ENCODE measurements at places on chromosomes 6 and 20.
A peak's percentile ranks its signal among the peaks of the same experiment; 100 is the strongest.

- DNase-seq, result no peak
Measured at GRCh38 chr6:44156494-44157151, 2.0 kb upstream of the CAPN11 start.

GRCh38 chr6:132357120-132357519 is 44.2 kb downstream of the MOXD1 start:
- DNase-seq, result no peak

DNA sequence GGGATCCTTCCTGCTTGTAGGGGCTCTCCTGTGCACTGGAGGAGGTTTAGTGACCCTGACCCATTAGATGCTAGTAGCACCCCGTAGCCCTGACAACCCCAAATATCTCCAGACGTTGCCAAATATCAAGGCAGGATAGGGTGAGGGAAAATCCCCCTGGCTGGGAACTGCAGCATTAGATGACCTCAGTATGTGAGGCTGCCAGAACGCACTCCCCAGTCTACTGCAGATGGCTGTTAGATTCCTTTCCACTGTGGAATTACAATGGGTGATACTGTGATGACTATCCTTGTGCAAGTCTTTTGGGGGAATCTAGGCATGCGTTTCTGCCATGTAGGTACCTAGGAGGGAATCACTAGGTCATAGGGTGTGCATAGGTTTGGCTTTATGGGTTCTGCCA is 226.3 kb upstream of the KCNG1 start:
- no peak for DNase-seq

DNA sequence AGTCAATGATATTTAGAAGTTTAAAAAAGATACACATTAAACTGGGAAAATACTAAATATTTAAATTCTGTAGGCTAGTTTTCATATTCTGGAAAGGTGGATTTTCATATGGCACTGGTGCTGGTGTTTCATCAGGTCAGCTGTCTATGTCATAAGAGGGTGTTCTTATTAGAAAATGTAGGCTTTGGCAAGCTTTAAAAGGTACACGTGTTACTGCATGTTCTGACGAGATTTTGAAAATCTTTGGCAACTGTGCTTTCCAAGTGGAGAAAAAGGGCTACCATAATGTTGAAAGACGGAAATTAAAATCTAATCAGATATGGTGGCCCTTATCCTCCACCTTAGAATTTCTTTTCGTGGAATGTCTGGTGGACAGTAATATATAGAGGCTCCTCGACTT is 30.0 kb downstream of the SLC22A3 start:
- no peak for DNase-seq

GRCh38 chr20:59258221-59258621 is 42.2 kb upstream of the EDN3 start:
- no peak for DNase-seq

DNA sequence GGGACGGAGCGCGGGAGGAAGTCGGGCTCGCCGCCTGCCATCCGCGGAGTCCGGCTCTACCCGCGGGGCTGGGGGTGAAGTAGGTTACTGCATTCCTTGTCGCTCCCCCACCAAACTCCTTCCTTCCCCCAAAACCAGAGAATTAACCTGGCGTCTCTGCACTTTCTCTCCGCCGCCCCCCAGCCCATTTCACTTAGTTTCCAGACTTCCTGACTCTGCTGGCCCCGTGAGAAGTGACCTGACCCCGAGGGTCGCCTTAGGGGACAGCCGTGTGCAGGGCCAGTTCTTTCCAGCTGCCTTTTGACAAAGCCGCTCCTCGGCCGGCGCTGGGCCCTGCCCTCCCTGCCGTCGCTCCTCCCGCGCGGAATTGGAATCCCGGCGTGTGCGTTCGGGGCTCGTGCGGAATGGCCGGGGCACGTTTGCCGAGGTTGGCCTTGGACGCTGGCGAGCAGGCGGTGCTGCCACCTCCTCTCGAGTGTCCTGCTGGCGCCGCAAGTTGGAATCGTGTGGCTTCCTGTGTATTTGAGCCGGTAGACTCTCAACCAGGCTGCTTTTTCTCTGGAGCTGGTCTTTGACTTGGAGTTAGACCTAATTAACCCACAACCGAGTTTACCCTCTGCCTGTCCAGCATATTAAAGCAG is 650 bp downstream of the DCBLD1 start:
- DNase-seq, result peak; percentile 33

DNA sequence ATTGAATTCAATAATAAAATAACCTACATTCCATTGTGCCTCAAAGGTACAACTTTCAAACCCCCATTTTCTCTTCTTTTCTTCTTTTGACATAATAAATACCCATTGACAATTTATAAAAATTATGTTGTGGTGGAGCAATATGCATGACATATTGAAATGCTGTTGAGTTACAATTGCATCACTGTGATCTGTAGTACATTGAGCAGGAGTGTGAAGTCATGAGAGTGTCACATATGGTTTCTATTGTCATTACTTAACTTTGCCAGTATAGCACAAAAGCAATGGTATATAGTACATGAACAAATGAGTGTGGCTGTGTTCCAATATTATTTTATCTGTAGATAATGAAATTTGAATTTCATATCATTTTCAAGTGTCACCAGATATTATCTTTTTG is 441.3 kb downstream of the GJA1 start:
- no peak for DNase-seq

DNA sequence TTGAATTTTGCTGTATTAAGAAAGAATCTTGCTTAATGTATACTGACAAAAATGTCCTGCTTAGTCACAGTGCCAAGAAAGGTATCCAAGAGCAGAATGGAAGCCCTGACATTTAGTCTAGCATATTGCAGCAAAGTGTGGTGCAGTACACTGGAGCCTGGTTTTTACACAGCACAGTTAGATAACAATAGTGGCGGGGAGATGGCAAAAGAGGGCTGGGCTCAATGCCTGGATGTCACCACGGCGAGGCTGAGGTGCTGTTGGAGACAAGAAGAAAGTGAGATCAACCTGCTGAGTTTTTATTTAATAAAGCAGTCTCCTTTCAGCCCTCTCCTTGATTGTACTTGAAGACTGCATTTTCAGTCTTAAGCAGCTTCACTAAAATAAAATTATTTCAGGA is 426.0 kb downstream of the LMBRD1 start:
- DNase-seq, result no peak

GRCh38 chr6:23977706-23978105 is 148.3 kb upstream of the NRSN1 start:
- no peak for DNase-seq

DNA sequence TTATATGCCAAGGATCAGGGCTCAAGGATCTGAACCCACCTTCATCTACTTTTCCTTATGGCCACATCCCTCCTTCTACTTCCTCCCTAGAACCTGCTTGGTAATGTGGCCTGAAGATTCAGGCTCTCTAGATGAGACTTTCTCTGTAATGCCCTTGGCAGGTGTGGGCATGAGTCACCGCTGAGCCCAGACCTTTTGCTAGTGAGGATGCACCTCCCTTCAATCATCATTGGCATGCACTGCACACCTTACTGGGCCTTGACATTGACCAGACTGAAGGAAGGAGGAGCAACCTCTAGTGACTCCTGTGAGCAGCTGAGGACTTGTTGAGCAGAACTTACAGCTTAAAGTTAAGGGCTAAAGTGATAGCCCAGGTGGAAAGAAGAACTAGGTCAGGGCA is 405.3 kb downstream of the MAFB start:
- DNase-seq, result no peak

DNA sequence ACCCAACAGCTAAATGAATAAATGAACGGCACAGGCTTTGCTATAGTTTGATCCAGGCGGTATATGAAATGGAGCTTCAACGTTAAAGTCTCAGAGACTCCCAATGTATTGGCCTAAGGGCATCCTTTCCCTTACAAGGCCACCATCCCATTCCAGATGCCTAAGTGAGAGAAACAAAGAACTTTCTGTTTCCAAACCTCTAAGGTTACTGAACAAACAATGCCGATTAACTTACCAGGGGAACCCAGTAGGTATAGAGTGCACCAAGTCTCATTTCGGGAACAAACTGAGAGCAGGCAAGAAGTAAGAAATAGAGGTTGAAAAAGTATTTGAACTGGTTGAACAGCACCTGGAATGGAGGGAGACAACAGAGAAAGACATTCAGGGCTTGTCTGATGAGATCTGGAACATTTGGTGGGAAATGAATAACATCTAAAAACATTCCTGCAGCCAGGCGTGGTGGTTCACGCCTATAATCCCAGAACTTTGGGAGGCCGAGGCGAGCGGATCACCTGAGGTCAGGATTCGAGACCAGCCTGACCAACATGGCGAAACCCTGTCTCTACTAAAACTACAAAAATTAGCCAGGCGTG is 42.5 kb downstream of the ATP9A start:
- DNase-seq, result no peak

DNA sequence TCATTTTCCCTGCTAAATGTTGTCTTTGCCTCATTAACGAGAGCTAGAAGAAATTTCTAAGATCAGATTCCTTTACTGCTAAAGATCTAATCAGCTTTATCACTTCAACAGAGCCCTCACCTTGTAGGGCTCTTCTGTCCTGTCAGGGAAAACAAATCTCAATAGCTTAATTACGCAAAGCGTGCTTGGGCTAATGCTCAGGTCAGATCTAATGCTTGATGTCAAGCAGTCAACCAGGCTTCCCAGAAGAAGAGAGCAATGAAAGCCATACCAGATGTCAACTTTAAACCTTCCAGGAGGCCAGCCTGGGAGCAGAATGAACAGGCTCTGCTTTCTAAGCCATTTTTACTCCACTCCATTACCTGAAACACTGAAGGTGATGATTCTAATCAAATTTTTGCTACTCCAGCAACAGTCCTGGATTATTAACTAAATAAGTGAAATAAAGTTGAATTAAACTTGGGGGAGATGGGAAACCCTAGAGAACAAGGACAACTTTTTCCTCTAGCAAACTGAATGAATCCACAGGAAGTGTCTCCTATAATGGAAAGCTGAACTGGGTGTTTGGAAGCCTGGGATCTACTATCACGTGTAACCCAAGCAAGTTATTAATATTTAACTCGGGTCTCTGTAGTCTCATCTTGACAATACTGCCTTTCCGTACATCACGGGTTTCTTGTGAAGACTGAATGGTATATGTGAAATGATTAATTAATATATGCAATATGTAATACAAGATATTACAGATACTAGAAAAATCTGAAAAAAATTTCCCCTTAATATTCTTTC is 273.7 kb downstream of the PTPRK start:
- no peak for DNase-seq

DNA sequence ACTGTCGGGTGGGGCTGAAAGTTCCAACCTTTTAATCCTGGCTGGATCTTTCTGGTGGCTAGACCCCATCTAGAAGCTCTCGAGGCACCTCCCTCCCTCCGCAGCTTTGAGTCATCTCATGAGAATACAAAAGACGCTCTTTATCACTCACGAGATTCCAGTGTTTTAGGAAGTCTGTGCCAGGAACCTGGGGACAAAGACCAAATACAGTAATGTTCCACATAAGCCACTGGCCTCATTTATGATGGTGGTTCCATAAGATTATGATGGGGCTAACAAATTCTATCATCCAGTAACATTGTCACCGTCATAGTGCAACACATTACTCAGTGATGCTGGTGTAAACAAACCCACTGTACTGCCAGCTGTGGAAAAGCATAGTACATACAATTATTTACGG is 48.7 kb downstream of the NCOA7 start:
- no peak for DNase-seq

DNA sequence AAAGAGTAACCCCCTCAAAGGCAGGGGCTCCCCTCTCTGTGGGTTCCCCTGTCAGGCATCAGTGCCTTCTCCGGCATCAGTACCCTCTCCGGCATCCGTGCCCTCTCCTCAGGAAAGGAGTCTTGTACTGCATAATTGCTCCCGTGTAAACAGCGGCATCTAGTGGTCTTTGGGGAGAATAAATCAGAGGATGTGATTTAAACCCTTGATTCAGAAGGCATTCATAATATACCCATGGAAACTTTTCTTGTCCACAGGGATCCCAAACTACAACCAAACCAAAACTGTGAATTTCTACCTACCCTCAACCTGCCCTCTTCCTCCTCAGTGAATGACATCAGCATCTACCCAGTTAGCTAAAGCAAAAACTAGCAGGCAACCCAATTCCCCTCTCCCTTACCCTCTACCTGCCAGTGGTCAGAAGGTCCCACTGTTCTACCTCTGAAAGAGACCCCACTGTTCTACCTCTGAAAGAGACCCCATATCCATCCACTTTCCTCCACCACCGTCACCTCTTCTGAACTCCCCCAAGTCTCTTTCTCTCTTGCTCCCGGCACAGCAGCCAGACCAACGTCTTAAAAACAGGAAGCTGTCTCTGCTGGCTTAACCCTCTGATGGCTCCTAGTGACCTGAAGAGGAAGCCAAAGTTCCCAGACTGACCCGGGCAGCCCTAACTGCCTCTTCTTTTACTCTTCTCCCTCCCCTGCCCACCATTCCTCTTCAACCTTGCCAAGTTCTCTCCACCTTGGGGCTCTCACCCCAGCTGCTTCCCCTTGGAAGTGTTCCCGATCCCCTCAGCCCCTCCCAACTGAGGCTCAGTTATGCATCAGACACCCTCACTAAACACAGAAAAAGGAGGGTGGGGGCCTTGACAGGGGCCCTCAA is 27.2 kb downstream of the UBE2V1 start:
- peak; percentile 75 for DNase-seq

Measured in frontal cortex (tissue), 4 donors.